GM13976 (cell line): ENCODE measurements at places on chromosomes 1 and 21.

DNA sequence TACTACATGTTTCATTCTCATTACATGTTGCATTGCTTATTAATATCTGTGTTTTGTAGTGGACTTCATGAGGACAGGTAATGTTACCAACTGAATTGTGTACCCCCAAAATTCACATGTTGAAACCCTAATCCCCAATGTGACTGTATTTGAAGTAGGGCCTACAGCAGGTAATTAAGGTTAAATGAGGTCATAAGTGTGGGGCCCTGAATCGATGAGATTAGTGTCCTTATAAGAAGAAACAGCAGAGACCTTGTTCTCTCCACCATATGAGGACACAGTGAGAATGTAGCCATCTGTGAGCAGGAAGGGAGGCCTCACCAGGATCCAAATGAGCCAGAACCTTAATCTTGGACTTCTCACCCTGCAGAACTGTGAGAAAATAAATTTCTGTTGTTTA lies 15.0 kb upstream of the IFNAR1 start:
- no peak for DNase-seq

DNA sequence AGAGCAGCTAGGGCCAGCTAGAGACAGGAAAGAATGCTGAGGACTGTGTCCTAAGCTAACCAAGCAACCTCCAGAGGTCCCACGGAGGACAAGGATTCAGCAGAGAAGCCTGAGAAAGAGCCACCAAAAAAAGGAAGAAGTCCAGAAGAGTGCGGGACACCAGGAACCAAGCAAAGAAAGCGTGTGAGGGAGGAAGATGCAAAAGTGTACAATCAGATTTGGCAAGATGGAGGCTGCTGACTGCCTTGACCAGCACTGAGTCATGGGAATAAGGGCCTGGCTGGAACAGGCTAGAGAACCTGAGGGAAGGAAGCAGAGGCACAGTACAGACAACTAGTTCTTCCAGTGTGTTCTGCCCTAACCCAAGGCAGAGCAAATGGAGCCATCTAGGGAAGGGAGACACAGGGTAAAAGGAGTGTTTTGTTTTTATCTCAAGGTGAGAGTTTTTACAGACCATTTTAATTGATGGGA lies 18.5 kb downstream of the TP53BP2 start:
- no peak for DNase-seq

GRCh38 chr1:67142931-67143330 lies 8.2 kb upstream of the C1orf141 start:
- no peak for DNase-seq

DNA sequence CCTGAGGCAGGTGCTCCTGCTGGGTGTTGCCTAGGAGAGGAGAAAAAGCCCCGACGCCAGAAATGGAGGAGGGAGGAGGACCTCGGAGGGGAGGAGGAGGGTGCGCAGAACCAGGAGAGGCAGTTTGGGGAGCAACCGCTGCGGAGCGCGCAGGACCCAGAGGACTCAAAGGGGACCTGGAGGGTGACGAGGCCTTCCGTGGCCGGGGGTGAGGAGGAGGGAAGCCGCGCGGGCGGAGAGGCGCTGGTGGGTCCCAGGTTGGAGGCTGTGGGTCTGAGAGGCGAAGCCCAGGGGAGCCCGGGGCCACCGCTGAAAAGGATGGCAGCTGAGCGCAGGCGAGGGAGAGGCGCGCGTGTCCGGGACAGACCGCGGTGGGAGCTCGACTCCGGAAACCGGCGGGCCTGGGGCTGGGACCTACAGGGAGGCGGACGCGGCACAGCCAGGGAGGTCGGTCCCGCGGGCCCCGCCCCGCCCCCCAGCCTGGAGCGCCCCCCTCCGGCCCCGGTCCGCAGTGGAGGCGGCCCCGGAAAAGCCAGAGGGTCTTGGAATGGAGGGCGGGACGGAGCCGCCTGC lies 15.1 kb downstream of the RNF223 start:
- DNase-seq = no peak

- DNase-seq = no peak
These were observed 32.3 kb downstream of the SHISAL2A start for GRCh38 chr1:52665006-52665941.

DNA sequence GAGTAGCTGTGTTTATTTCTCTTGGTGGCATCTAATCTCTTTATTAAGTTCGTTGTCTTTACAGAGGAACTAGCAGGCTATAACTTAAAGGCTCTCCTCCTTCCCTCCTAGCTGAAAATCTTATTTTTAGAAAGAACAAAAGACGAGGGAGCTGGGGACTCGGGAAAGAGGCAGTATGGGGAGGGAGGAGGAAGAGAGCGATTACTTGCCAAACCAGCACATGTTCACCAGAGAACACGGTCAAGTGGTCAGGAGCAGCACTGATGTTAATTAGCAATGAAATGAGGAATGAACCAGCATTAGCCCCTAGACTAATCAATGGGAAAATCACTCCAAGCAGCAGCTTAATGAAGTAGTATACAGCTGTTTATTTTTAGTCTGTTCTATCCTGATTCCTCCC lies 171.3 kb upstream of the ESRRG start:
- no peak for DNase-seq

DNA sequence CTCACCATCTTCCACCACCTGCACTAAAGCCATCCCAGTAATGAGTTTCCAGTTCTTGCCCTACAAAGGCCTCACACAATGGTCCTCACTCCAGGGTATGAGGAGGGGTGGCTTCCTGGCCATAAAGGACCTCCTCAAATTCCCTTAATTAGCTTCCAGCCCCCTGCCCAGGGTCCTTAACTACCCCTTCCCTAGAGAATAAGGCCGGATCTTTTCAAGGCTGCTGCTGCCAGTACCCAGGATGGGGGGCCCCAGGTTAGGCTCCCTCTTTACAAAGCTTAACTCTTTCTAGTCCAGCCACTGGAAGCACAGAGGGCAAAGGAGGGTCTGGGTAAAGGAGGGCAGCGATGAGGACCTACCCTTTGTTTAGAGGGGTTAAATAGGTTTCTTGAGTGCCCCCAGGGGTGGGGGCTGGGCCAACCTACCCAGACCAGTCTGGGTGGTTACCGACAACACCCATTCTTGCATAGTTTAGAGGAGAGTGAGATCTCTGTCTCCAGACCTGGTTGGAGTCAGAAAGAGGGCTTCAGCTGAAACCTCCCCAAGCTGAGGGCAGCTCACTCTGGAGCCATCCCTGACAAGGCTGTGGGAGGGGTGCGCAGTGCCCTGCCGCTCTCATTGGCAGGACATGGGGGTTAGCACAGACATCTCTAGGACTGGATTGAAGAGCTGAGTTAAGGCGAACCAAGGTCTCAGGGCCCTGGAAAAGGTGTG lies 7.1 kb downstream of the BLACAT1 start:
- no peak for DNase-seq

DNA sequence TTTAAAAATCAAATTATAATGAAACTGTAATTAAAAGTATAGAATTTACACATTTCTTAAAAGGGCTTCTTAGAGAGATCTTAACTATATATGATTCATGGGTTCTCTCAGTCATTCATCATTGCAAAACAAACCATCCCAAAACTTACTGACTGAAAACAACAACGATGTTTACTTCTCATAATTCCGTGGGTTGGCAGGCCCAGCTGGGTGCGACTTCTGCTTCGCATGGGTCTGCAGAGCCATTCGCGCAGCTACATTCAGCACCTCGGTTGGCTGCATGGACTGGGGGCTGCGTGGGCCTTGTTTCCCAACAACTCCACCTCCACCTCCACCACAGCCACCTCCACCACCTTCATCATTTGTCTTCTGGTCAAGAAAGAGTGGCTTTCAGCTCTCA lies 4.0 kb downstream of the SLAMF8 start:
- no peak for DNase-seq

GRCh38 chr1:154796303-154796892 lies 73.7 kb downstream of the KCNN3 start:
- DNase-seq = no peak

DNA sequence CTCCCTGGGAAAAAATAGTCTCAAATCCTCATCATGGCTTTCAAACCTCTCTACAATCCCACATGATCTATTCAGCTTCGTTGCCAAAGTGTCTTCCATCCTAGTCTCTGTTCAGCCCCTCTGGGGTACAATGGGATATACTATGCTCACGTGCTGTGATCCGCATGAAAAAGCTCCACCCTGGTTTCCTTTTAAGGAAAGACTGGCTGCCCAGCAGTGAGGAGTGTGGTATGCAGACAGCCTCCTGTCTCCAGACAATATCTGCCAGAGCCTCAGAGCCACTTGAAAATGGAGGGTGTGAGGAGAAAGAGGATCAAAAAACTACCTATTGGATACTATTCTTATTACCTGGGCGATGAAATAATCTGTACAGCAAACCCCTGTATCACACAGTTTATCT lies 194.5 kb downstream of the LHX8 start:
- no peak for DNase-seq

GRCh38 chr1:171484760-171485374 lies 463 bp upstream of the PRRC2C start:
- DNase-seq = peak; percentile 58

- DNase-seq = no peak
These were observed 12.6 kb downstream of the CREG1 start for GRCh38 chr1:167541003-167541402.

DNA sequence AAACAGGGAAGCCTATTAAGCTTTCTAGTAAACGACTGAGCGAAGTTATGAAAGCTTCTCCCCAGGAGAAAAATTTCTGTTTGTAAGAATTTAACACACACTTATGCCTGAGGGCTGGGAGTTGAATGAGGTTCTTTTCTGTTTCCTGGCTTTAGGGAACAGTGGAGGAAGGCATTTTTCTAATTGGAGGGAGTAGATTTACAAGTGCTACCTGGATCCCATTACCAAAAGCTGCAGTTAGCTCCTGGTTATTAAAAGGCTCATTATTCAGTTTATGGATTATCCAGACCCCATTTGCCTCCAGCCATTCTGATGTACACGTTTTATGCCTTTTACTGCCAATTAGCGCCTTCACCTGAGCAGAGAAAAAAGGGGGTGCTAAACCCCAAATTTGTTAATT lies 7.5 kb downstream of the ST6GALNAC3 start:
- no peak for DNase-seq

- DNase-seq = no peak
These were observed 12.2 kb upstream of the LAMC2 start for GRCh38 chr1:183173828-183174227.

DNA sequence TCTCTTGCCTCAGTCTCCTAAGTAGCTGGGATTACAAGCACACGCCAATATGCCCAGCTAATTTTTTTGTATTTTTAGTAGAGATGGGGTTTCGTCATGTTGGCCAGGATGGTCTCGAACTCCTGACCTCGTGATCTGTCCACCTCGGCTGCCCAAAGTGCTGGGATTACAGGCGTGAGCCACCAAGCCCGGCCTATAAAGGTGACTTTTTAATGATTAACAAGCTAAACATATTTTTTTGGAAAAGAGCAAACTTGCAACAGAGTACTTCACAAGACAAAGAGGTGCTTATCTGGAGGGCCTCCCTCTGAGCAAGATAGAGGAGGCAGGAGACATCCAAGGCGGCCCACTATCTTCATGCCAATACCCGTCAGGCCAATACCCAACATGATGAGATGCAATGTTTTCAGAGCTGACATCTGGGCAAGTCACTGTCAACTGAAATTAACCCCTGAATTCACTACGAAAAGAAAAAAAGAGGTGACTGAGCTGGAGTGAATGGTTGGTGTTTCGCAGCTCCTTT lies 10.5 kb downstream of the BCAR3 start:
- no peak for DNase-seq

GRCh38 chr1:160109686-160110085 lies 5.9 kb upstream of the ATP1A2 start:
- DNase-seq = no peak

DNA sequence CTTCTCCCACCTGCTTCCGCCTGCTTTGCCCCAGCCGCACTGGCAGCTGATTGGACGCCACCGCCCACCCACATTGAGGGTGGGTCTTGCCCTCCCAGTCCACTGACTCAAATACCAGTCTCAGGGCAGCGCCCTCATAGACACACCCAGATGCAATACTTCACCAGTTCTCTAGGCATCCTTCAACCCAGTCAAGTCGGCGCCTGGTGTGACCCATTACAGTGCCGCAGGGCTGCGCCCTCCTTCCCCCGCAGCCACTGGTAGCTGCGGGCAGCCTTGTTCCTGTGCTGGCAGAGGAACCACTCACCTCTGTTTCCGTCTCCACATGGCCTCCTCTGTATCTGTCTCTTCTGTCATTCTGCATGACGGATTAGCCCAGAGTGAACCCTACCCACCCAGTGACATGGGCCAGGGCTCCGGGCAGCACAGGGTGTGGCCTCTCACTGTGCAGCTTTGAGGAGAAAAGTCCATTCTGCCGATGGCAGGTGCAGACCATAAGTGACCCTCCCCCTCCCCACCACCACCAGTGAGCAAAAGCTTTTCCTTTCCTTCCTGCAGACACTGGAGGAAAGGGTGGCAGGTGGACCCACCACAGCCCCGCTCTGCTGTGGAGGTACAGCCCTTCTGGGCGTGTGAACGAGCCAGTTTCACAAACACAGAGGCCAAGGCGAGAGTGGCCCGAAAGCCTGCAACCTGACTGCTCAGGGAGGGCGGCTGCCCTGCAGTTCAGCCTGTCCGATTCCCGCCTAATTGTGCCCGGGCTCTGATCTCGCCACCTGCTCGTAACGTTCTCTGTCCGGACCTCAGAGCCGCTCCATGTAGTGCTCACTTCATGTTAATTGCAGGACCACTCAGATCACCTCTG lies 57.1 kb downstream of the FAAP20 start:
- no peak for DNase-seq

DNA sequence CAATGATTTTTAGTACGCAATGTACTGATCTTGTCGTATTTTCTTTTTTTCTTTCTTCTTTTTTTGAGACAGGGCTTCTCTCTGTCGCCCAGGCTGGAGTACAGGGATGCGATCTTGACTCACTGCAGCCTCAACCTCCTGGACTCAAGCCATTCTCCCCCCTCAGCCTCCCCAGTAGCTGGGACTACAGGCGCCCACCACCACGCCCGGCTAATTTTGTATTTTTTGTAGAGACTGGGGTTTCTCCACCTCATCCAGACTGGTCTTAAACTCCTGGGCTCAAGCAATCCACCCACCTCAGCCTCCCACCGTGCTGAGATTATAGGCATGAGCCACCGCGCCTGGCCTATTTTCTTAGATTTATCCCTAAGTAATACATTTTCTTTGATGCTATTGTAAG lies 43.9 kb upstream of the COL6A2 start:
- DNase-seq = no peak

- no peak for DNase-seq
These were observed 698.8 kb downstream of the MATN1 start for GRCh38 chr1:30024411-30025195.

DNA sequence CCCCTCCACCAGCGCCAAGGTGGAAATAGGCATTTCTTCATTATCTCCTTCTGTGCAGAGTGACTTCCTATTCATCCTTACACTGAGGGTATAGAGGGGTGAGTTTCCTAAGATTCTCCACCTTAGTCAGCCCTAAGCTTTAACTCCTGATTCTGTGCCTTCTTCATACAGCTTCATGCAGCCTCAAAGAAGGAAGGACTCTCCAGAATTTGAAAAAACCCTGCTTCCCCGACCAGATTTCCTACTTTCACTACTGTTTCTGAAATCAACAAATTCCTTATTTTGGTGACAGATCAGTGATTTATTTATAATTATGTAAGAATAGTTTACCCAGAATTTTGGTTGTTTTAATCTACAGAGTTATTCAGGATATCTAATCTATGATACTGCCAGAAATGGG lies 28.6 kb downstream of the GFI1 start:
- no peak for DNase-seq
